ENCODE measurements at places on chromosomes 2 and 18.

DNA sequence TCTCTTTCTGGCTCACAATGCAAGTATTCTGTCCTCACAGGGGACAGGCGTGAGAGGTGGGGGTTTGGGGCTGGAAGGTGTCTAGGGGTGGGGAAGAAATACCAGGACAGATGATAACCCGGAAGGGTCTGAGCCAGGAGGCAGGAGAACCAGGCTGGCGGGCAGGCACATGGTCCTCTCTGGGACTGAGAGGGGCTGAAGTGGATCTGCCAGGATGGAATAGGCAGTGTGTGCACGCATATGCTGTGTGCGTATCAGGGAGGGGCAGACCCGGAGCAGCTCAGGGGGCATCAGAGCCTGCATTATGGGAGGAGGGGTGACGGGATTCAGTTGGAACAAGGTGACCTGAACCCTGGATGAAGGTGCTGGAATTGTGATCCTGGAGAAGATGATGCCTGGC, 157.3 kb downstream of the DYSF start:
- no peak for DNase-seq

GRCh38 chr2:203790134-203790852, 77.3 kb upstream of the CTLA4 start:
- DNase-seq: no peak

DNA sequence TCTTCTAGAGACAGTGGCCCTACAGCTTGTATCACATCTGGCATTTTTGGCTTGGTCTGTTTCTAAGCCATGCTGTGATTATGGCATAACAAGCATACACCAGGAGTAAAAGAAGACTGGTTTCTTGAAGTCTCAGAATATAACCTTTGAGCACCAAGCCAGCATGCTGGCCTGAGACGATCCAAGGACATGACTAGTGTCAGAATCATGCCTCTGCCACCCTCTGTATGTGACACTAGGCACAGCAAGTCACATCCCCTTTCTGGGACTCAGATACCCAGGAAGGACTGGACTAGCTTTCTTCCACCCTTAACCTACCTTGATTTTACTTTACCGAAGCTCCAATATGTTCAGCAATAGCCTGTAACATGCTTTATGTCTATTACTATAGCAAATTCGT, 345.5 kb downstream of the SETBP1 start:
- no peak for DNase-seq

- DNase-seq: peak; percentile 84
Measured at GRCh38 chr18:23136326-23137096, 1.2 kb downstream of the CABLES1 start.

- no peak for DNase-seq
Measured at GRCh38 chr2:38217401-38218188, 141.6 kb upstream of the CYP1B1 start.

- peak; percentile 33 for DNase-seq
Measured at GRCh38 chr18:49728542-49728941, 84.8 kb downstream of the ACAA2 start.

- no peak for DNase-seq
Measured at GRCh38 chr2:74043345-74044329, 58.9 kb downstream of the TET3 start.

GRCh38 chr2:241542278-241542605, 16.3 kb upstream of the BOK start:
- DNase-seq: no peak

GRCh38 chr2:63903003-63903402, 61.3 kb downstream of the UGP2 start:
- DNase-seq: no peak

GRCh38 chr2:227335713-227336112, 10.7 kb downstream of the MFF start:
- DNase-seq: no peak

DNA sequence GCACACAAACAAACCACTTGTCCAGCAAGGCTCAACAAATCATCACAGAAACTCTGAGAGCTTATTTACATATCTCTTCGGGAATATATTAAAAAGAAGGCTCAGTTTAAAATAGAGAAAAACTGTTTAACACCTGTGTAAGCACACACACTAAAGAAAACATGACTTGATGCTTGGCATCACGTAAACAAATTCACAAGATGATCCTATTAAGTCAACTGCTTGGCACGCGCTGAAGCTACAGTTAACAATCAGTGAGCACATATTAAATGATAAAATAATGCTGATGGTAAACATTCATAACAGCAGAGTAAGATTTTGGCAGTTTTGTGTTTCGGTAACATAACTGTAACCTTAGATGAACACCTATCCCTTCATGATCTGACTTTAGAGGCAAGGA, 4.3 kb upstream of the HES6 start:
- no peak for DNase-seq

DNA sequence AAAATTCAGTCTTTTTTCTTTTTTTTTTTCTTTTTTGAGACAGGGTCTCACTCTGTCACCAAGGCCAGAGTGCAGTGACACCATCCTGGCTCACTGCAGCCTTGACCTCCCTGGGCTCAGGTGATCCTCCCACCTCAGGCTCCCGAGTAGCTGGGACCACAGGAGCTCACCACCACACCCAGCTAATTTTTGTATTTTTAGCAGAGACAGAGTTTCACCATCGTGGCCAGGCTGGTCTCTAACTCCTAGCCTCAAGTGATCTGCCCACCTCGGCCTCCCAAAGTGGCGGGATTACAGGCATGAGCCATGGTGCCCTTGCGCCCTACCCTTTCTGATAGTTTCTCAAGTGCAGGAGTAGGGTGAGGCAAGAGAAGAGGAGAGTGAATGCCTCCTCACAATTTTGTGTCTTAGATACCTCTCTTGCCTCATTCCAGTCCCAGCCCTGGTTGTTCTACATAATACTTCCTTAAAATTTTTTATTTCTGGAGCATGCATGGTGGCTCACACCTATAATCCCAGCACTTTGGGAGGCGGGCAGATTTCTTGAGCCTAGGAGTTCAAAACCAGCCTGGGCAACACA, 68.2 kb upstream of the CAB39 start:
- no peak for DNase-seq

DNA sequence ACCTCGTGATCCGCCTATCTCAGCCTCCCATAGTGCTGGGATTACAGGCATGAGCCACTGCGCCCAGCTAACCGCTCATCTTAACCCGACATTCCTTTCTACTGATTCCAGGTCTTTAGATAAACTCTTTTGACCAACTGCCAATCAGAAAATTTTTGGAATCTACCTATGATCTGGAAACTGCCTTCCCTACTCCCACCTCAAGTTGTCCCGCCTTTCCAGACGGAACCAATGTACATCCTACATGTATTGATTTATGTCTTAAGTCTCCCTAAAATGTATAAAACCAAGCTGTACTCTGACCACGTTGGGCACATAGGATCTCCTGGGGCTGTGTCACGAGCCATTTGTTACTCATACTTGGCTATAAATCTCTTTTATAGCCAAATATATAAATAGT, 3.2 kb upstream of the NEU2 start:
- DNase-seq: no peak

DNA sequence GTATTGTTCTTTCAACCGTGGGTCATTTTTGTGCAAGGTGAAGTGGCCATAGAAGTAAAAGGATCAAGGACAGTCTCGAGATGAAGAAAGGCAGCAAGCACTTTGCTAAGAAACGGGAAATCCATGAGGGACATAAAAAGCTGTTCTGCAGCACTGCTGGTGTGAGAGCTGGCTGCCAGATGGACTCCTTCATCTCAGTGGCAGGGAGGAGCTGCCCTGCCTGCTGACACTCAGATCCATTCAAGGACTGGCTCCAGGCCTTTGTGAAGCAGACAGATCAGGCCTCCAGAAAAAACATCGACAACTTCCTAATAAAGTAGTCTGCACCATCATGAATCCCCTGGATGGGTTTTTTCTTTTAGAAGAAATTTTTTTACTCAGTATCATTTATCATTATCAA, 29.5 kb downstream of the RMC1 start:
- no peak for DNase-seq

DNA sequence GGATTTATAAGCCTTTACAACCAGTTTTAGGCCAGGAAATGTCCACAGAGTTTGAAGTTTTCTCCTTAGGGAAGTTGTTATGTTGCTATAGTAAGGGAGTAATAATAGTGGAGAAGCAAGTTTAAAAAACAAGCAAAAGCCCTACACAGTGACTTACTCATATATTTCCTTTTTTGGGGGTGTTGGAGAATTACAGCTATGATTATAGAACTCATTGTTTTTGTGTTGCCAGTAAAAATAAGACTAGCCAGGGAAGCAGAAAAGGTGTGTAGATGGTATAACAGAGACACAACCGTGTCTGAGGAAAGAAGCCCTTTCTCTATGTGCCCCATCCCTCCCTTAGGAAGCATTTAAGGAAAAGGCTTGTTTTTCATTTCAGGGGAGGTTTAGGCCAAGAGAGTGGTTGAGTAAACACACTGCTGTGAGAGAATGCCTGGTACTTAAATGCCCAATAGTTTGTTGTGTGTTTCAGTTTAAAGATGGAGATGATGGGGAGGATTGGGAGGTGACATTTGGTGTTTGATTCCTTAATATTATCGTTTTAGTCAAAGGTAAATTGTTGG, 2.3 kb downstream of the VAPA start:
- DNase-seq: no peak

DNA sequence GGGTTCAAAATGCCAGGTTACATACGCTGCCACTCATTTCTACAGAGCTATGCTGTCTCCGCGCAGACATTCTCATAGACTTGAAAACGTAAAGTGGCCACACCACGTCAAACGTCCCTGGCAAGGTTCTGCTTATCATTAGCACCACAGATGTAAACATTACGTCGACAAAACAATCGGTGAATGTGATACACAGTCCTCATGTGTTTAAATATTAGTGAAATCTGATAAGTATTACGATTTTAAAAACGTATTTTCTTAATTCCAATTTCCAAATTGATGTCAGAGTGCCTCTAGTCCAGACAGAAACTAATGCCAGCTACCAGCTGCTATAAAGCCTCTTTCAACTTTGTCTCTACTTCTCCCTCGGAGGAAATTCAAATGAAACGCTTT, 1.2 kb downstream of the STK17B start:
- peak; percentile 33 for DNase-seq

- DNase-seq: peak; percentile 9
Measured at GRCh38 chr2:198438331-198438730, 633.9 kb downstream of the PLCL1 start.

GRCh38 chr2:109382226-109382895, 231.4 kb downstream of the SEPTIN10 start:
- DNase-seq: no peak

- peak; percentile 77 for DNase-seq
Measured at GRCh38 chr2:3461801-3462492, 57.4 kb downstream of the ADI1 start.

DNA sequence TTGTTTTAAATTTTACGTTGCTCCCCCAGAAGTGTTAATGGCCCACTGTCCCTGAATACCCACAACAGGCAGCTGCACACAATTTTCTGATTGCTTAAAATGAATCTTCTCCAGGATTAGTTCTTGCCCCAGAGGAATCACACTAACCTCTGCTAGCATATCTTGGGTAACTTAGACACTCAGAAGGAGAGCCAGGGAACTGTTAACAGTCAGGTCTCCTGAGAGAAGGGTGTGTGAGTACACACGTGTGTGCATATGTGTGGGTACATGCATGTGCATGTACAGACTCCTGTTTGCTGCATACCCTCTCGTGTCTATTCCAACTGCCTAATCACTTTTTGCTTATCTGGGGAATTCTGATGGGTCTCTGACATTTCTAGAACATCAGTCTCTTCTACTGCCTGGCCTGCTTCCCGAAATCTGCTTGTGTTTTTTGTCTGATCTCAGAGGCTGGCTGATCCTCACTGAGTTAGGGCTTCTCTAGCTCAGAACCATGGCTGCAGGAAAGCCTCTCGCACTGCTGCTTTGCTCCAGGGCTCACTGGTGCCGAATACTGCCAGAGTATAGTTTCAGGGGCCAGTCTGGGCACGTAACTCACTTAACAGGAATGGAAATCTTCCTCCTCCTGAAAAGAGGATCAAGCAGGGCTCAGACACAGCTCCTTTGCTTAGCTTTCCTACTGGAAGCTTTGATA, 62.8 kb downstream of the PRELID3A start:
- DNase-seq: peak; percentile 42

DNA sequence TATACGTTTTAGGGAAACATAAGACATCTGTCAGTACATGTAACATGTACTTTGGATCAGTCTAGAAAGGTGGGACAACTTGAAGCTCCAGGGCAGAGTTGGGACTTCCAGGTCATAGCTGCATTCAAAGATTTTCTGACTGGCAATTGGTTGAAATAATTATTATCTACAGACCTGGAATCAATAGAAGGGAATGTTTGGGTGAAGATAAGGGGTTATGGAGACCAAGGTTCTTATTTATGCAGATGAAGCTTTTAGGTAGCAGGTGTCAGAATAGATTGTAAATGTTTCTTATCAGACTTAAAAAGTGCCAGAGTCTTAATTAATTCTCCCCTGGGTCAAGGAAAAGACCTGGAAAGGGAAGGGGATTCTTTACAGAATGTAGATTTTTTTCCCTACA, 19.8 kb downstream of the RPIA start:
- no peak for DNase-seq

DNA sequence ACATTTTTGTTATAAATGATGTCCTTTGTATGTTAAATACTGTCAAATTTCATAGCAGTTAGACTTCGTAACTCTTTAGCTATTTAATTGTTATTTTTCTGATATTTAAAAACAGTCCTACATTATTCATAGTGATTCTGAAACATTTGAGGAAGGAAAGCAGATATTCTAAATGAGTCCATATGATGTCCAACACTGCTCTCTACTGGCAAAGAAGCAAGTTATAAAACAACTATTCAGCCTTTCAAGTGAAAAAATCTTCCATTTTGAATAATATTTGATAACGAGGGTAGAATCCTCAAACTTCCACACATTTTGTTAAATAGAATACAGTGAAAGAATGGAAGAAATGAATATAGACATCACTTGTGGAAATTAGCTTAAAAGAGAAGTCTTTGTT, 220.8 kb downstream of the GULP1 start:
- DNase-seq: peak; percentile 66

- DNase-seq: no peak
Measured at GRCh38 chr2:69489793-69490192, 52.6 kb upstream of the NFU1 start.

DNA sequence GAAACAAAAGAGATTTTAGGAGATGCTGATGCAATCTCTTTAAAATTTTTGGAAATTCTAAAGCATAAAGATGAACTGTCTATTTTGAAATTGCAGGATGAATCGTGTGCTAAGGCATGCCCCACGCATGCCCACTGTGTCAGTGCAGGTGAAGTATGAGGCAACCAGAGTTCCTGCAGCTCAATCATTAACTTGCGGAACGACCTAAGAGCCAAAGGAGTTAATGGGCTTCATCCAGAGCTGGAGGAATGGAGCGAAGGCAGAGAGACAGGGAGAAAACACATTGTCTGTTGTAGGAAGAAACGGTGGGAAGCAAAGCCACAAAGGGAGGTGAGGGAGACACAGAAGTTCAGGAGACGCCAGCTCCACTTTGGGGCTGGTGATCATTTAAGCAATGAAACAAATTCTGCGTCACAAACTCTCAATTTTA, 265.2 kb downstream of the CCDC85A start:
- DNase-seq: no peak

DNA sequence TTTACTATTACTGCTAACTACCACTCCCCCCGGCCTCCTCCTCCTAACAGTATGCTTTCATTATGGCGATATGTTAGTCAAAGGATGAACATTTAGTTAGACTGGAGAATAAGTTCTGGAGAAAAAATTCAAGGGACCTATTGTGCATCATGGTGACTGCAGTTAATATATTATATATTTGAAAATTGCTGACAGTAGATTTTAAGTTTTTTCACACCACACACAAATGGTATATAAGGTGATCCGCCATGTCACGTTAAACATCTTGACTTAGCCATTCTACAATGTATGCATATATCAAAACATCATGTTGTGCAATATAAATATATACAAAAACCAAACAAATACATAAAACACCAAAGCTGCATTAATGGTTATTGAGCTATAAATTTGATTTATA, 873.7 kb downstream of the CNTNAP5 start:
- no peak for DNase-seq

All from muscle of back (tissue), 13 donors.